ENCODE measurements at places on chromosomes 12 and 14. TPM values are rescaled to one million over a fixed set of nuclear protein-coding genes. Genes with fewer than 3 reads are reported as not detected.

Gene TAS2R9
- total RNA-seq, result not detected

Gene ESRRB
- 0.26 TPM for total RNA-seq

Gene TSPAN9
- total RNA-seq, result 43.2 TPM

Gene KRT80
- total RNA-seq, result 66.0 TPM

Gene EFS
- total RNA-seq, result not detected

Gene NGB
- not detected for total RNA-seq

Gene TMEM120B
- 12.8 TPM for total RNA-seq

Gene OR6C2
- not detected for total RNA-seq

Gene ST8SIA1
- total RNA-seq, result not detected

Gene ACSM4
- total RNA-seq, result not detected

Gene FICD
- 2.1 TPM for total RNA-seq

Gene PPM1H
- total RNA-seq, result 6.0 TPM

Gene TSPAN11
- total RNA-seq, result not detected

Gene TM9SF1
- 71.4 TPM for total RNA-seq

Gene SRRM4
- not detected for total RNA-seq

Gene CLEC9A
- not detected for total RNA-seq

Gene MANSC4
- not detected for total RNA-seq

Gene TRHDE
- not detected for total RNA-seq

Gene AQP2
- not detected for total RNA-seq

Gene HECTD1
- total RNA-seq, result 61.4 TPM

Gene CIPC
- total RNA-seq, result 7.0 TPM

Gene RHOJ
- total RNA-seq, result not detected

Gene CLBA1
- 13.3 TPM for total RNA-seq

Gene RBM23
- total RNA-seq, result 62.5 TPM

Gene CEP170B
- total RNA-seq, result 13.0 TPM

Gene TPH2
- total RNA-seq, result not detected

Gene PTGER2
- total RNA-seq, result 1.9 TPM

Gene DBX2
- total RNA-seq, result not detected

Gene PROX2
- not detected for total RNA-seq

Gene PPP1R13B
- total RNA-seq, result 4.0 TPM

Gene AQP5
- not detected for total RNA-seq

Gene TMEM229B
- total RNA-seq, result 0.20 TPM

Gene SLC25A47
- not detected for total RNA-seq

Gene FERMT2
- 54.9 TPM for total RNA-seq

Gene MTRFR
- 12.9 TPM for total RNA-seq

Data from A549 treated with ZK216348 at 1 μM for 4 hours (cell line).